ENCODE measurements at places on chromosomes 11 and 22.

- no peak for DNase-seq
Observed at GRCh38 chr11:19160847-19161246, 40.9 kb downstream of the CSRP3 start.

DNA sequence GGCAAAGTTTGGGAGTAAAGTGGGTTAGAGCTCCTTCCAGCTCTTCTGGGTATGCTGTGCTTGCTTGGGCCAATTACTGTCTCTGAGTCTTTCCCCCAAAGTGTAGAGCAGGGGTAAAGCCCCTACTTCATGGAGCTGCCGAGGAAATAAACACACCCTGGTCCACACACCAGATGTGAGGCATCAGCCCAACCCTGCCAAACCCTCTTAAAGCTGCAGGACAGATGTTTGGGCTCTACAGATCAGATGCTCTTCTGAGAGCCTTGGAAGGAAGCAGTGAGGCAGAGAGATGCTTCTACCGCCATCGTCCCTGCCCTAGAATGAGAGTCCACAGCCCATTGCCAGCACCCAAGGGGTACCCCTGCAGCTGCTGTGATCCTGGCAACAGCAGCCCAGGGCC, 64.7 kb downstream of the ELFN2 start:
- DNase-seq: no peak

DNA sequence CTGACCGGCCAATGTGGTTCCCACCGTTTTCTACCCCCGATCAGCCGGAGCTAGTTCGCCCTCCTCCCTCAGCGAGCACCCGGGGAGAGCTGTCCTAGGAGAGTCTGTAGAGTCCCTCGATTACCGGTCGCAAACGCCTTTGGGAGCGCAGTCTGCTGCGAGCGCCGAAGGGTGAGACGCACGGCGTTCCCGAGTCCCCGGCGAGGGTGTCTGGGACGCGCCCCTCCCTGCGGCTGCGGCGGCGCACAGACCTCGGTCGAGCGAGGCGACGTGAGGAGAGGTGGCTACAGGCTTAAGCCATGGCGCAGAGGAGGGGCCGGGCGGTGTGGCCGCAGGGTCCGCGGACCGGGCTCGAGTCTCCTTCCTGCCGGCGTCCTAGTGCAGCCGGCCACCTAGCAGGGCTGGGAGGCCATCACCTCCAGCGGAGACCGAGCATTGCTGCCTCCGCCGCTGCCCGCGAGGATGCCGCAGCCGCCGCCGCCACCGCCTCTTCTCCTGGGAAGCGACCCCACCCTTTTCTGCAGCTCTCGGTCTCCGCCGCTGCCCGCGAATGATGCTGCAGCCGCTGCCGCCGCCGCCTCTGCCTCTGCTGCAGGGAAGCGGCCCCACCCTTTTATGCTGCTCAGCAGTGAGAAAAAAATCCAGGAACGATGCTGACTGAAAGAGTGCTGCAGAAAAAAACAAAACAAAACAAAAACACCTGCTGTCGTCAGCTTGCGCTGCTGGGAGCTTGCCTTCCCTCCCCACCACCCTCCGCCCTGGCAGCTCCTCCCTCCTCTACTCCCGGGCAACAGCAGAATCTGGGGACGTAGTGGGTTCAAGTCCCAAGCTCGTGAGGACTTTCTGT, at the start of gene MAP6:
MAP6 (minus strand) TSS at position 588 of the 847 bp plus-strand sequence. CDS start 669 bp downstream, outside the sequence.
- no peak for DNase-seq

- no peak for DNase-seq
Observed at GRCh38 chr11:121274332-121274991, 18.1 kb upstream of the SC5D start.

DNA sequence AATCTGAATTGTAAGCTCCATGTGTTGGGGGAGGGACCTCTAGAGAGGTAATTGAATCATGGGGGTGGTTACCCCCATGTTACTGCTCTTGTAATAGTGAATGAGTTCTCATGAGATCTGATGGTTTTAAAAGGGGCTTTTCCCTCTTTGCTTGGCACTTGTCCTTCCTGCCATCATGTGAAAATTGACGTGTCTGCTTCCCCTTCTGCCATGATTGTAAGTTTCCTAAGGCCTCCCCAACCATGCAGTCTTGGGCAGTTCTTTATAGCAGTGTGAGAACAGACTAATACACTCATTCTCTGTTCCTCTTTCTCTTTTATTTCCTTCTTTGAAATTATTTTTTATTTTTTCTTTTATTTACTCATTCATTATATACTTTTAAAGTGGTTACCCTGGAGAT, 239.4 kb downstream of the CSNK2A3 start:
- DNase-seq: no peak

- no peak for DNase-seq
Observed at GRCh38 chr11:43554148-43554473, 126.4 kb upstream of the HSD17B12 start.

- no peak for DNase-seq
Observed at GRCh38 chr22:22097727-22098228, 115.2 kb upstream of the TOP3B start.
